ENCODE measurements at places on chromosomes 5 and 9.

DNA sequence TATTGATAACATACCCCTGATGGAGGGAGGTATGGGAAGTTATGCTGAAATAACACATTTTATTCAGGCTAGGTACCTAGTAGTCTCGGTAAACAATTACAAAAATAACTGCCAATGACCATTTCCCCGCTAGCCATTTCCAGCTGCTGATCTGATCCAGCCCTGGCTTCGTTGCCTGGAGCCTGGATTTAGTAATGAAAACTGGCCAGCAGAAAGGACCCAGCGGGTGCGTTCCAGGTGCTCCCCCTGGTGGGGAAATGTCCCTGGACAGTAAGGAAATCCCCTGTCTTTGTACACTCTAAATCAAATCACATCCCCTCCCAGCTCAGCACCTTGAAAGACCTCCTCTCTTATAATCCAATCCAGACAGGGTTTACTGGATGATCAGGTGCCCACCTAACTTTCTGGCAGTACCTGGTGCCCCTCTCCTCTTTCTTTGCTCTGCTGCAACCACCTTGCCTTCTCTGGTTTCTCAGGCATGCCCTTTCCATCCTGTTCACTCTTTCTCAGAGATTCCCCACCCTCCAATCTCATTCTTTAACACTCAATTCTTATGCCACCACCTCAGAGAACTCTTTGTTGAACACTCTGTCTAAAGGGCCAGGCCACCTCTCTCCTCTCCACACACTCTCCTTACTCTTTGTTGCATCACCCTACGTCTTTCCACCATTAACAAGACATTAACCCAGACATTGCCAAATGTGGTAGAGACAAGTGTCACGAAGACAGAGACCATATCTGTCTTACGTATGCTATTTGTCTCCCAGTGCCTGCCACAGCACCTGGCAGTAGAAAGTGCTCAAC is 50.1 kb upstream of the SMAD5 start:
- DNase-seq = peak; percentile 71

DNA sequence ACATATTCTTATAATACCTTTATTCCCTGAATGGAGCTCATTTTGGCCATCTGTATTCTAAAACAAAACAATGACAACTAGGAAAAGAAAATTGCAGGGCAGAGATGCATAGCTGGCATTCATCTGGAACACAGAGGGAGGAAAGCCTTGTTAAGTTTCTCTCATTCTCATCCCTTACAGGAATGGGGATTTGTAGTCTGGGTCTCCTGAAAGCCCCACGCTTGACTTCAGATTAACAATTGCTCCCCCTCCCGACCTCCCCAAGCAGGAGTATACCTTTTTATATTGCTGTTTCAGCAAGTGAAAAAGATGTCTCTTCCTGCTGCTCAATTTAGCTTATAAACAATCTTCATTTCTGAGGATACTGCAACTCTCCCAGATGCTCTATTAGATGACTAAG is 812.1 kb downstream of the EFNA5 start:
- no peak for DNase-seq

- DNase-seq = no peak
Measured at GRCh38 chr5:153827397-153827796, 211.3 kb downstream of the FAM114A2 start.

- peak; percentile 16 for DNase-seq
Measured at GRCh38 chr9:83280268-83280667, 217.3 kb upstream of the RASEF start.

GRCh38 chr5:79729679-79730078 is 40.0 kb downstream of the CMYA5 start:
- DNase-seq = no peak

DNA sequence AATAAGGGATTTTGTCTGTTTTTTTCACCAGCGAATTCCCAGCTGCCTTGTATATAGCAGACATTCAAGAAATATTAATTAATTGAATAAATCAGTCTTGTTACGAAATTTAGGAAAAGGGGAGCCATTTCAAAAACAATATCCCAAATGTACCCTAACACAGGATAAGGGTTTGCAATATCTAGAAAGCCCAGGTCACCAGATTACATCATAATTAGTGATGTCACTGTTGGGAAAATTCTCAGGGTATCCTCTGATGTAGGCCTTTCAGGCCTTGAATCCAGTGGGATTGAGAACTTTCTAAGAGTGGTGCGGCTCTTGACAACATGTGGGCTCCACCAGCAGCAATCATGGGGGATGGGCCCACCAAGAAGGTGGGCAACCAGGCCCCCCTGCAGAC is at the start of gene ACTL7A:
ACTL7A (plus strand) TSS at position 270 of the 400 bp plus-strand sequence; CDS start at position 327, 57 bp downstream.
- no peak for DNase-seq

DNA sequence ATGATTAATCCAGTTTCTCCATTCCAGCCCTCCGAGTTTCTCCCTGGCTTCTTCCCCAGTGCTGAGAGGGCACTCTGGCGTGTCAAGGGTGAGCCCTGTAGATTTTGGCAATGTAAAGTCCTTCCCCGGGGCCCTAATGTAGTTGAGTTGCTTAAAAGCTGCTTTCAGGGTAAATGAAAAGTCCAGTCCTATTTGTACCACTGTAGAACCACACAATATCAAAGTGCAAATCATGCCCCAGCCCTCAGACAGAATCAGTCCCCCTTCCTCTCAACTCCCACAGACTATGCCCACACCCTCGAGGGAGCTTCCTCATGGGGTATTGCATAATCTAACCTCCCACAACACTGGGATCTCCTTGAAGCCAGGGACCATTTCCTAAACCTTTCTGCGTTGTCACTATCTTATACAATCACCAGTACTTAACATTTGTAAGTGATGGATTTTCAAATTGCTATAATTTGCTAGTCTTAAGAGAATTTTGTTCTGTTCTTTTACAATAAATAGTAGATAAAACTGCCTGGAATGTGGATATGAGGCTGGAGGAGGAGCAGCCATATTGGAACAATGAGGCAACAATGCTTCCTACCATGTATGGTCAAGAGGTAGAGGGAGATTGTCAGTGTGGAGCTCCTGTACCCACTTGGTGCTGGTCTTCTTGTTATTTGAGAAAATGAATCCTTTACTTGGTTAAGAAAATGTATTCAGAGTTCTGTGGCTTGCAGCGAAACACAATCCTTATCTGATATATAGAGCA is 34.4 kb downstream of the ZNF366 start:
- DNase-seq = peak; percentile 64

- no peak for DNase-seq
Measured at GRCh38 chr5:181099602-181100086, 31.3 kb downstream of the OR2V1 start.

GRCh38 chr5:163893281-163893680 is 387.9 kb downstream of the MAT2B start:
- DNase-seq = no peak

- no peak for DNase-seq
Measured at GRCh38 chr9:89743573-89744254, 138.9 kb downstream of the GADD45G start.

DNA sequence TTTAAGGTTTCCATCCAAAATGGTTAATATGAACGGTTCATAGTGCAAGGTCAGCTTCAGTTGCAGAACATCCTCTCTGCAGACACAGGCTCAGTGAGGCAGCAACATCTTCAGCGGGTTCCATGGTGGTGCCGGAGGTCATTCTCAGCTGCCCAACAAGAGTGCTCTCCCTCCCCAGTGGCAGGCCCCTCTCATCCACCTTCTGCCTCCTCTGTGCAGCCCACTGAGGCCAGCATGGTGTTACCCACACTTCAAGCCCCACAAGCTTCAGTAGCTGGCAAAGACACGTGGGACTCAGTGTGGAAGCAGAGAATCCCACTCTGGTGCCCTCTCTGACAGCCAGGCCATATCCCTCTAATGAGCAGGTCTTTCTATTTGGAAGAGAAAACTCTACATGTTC is 4.1 kb upstream of the ARSI start:
- no peak for DNase-seq

GRCh38 chr9:110659891-110660541 is 8.6 kb upstream of the MUSK start:
- peak; percentile 91 for DNase-seq

- peak; percentile 78 for DNase-seq
Measured at GRCh38 chr5:41871852-41872251, 1.6 kb upstream of the OXCT1 start.

DNA sequence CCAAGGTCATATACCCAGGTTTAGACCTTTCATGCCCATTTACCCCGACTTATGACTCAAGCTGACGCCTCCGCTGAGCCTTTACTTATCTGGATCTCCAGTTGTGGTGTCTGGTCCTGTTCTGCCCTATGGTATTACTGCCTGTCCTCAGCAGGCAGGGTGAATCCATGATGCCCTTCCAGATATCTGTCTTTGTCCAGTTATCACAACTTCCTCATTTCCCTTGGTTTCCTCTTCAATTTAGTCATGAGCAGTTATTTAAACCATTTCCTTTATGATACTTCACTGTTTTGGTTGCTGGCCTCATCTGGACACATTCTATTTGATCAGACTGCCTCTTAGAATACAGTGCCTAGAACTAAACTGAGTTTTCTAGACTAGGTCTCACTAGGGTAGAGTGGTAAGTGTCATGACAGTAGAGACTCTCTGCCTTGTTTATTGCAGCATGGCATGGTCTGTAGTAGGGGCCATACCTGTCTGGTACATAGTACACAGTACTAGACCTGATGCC is 93.3 kb downstream of the MELK start:
- DNase-seq = peak; percentile 24

DNA sequence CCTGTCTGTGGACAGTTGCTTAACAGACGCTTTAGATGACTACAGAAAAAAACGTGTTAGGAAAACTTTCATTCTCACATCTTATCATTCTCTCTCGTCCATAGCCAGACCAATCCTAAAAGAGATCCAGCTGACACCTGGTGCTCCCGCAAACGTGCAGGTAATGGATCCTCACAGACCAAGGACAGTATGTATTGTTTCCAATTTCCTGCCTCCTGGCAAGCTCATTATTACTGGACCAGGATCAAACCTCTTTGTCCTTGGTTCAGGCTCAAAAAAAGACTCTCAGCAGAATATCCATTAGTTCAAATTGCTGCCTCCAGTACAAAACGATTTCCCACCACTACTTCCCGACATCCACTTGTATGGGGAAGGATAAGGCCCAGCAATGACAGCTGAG is 62.4 kb downstream of the SERINC5 start:
- no peak for DNase-seq

DNA sequence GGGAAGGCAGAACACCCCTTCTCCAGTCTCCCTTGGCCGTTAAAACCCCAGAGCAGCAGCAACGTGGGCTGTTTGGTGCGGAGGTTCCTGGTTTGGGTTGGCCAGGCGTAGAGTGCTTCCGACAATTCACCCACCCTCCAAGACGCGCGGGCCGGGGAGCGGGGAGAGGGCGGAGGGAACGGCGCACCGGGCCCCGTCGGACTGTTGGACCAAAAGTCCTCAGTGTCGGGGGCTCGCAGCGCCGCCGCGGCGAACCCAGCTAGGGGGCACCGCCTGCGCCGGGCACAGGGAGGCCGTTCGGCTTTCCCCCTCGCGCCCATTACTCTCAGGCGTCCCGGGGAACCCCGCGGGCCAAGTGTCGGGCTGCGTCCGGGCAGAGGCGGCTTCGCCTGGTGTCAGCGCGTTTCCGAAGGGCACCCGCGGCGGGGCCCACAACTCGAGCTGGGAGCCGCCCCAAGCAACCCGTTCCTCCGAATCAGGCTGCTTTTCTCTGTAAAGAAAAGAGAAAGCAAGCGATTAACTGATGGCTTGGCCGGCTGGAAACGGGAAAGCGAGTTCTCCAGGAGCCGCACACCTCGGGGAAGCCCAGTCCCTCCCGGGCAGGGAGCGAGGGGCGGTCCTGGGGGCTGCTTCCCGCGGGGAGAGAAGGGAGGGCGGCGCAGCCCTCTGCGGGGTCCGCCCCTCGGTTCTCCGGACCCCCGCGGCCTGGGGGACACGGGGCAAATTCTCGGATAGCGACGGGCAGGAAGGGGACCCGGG is 145.5 kb downstream of the ERCC6L2 start:
- peak; percentile 9 for DNase-seq

DNA sequence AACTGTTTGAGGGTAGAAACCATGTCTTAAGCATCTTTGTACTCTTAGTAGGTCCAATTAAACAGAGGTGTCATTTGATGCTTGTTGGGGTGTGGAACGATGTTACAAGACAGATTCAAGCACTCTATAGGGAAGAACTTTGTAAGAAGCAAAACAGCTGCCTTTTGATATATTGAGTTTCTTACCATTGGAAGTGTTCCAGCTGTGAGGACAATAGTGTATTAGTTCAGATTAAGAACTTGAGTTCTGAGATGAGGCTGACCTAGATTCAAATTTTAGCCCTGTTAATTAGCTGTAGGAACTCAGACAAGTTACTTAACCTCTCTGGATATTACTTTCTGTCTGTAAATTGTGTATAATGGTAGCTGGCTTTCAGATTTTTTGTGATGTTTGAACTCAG is 19.6 kb upstream of the ZNF462 start:
- DNase-seq = no peak

DNA sequence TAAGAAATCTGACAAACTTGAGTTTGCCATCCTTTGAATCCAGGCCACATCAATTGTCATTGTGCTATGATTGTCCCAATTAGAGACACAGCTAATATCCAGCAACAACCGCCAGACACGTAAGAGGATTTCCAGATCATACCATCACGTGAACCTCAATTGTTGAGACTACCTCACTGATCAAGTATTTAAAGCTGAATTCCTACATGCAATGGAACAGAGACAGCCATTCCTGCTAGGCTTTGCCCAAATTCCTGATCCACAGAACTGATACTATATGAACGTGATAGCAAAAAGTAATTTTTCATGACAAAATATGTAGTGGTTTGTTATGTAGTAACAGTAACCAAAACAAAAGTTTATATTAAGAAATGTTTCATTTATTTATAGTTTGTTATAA is 657.7 kb downstream of the PRR16 start:
- no peak for DNase-seq

DNA sequence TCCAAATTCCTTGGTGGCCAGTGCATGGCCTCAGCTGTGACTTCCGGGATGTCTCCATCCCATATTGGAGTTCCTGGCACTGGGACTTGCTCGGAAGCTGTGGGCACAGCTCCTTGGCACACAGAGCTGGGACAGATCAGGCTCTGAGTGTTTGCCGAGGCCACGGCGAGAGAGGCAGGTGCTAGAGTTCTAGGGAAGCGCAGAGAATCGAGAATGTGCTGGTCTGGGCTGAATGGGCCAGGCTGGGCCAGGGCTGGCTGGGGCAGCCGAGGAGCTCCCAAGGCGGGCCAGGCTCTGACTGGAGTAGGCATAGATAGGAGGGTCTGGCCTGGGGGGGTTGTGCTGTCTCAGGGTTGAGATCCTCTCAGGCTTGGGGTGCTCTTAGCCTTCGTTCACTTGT is 45.4 kb downstream of the HMCN2 start:
- DNase-seq = no peak

GRCh38 chr5:14445576-14446290 is 135.9 kb upstream of the OTULINL start:
- DNase-seq = peak; percentile 79

GRCh38 chr9:131082774-131083512 is 13.4 kb upstream of the AIF1L start:
- DNase-seq = no peak

DNA sequence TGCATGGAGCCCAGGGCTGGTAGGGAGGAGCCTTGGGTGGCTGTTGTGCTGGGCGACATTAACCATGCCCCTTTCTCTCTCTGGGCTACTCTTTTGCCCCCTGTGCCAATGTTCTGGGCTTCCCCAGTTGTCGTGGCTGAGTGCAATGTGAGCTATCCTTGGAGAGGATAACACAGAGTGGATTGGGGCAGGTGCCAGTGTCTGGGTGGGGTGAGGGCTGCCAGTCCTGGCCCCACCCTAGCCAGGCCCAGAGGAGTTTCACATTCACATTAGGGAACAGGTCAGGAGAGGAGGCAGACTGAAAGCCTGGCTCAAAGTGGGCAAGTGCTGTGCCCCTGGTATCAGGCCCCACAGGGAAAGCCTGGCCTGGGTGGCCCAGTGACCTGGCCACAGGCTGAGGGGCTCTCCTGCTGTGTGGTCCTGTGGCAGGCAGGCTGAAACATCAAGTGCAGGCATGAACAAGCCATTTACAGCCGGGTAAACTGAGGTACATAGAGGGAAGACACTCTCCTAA is 7.5 kb upstream of the NDST1 start:
- DNase-seq = no peak
